Natural killer cell treated with Interleukin-12 subunit alpha and Interleukin-12 subunit beta and Interleukin-15 and Interleukin-18, amount 100 ng/mL, for 72 hours (primary cell): ENCODE measurements at places on chromosomes 2 and 18. TPM values are rescaled to one million over a fixed set of nuclear protein-coding genes. Genes with fewer than 3 reads are reported as not detected.

The CCDC68 gene
- total RNA-seq = 0.74 TPM

The STEAP3 gene
- total RNA-seq = 1.3 TPM

The FN1 gene
- 8.7 TPM for total RNA-seq

The NEU2 gene
- not detected for total RNA-seq

The UGT1A6 gene
- total RNA-seq = not detected

The ABCG5 gene
- total RNA-seq = not detected

The NLRC4 gene
- total RNA-seq = not detected

The CAPN13 gene
- total RNA-seq = not detected

The THSD7B gene
- total RNA-seq = not detected

The EPHA4 gene
- total RNA-seq = 20.7 TPM

DNA sequence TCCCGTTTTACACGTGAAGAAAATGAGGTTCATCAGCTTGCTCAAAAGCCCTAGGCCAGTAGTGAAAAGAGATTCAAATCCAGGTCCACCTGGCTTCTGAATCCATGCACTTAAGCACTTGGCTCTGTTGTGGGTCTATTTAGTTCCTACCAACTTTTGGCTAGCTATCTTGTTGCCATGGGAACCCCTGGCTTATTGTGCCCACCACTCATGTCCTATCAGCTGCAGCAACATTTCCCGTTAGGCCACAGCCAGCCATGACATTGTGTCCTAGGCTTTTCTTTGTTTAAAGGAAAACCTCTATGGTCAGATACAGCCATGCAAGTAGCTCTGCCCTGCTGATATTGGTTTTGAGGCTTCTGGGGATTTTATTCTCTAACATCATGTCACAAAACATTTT lies 49.8 kb downstream of the PLEK start:
- DNase-seq = no peak

GRCh38 chr2:100250645-100251044 lies 71.7 kb downstream of the LONRF2 start:
- DNase-seq = no peak

DNA sequence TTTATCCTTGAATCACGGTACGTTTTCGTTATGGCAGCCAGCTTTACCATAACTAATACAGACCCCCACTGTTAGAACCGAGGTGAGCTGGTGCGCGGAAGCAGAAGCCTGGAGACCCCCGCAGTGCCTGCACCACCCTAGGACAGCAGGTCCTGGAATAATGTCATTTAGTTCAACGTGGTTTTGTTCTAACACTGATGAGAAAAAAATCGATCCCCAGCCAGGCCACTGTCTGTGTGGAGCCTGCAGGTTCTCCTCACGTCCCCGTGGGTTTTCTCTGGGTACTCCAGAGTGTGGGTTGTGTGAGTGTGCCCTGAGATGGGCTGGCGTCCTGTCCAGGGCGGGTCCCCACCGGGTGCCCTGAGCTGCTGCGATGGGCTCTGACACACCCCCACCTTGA lies 69.9 kb upstream of the ST3GAL5 start:
- DNase-seq = no peak

DNA sequence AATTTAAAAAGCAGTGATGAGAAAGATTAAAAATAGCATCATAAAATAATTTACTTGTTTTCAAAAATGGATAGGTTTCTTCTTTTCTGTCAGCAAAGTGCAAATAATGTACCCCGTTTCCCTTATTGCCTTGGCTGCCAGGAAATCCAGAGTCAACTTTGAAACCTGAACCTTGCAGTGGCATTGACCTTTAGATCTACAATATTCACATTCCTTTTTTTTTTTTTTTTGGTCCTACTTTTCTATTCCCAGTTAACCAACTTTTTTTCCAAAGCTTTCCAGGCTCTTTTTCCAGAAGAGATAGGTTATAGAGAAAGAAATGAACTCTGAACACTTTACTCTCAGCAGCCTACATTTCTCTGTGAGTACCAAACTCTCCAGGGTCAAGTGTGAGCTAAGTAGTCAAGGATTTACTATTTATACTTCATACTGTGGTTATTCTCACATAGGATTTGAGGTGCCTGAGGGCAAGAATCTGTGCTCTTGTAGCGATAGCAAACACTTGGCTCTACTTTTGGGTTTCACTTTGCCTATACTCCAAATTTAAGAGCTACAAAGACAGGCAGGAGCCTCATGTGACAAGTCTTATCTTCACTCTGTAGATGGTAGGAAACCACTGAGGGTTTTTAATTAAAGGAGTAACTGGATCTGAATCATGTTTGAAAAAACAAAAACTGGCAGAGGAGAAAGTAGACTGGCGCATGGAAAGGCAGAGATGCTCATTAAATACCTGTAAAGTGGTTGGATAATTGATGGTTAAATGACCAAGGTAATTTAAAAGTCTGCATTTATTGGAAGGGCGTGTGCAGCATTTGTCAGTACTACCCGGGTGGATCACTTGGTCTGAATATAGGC lies 63.2 kb upstream of the TMEM17 start:
- DNase-seq = no peak

- DNase-seq = no peak
Measured at GRCh38 chr2:184799379-184799778, 201.1 kb downstream of the ZNF804A start.

- no peak for DNase-seq
Measured at GRCh38 chr2:134361648-134362047, 107.8 kb downstream of the MGAT5 start.

DNA sequence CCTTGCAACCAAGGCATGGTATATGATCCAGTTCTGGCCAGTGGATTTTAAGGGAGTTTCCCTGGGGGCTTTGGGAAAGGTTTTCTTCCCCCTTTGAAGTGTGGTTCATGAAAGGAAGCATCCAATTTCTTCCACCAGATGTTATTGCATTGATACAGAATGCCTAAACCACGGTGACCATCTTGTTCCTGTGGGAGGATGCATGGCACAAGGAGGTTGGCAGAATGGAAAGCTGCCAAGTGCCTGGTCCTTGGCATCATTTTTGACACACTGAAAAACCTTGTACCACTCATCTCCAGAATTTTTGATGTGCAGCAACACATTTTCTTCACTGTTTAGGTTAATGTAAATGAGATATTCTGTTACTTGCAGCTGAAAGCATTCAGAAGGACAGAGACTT lies 55.2 kb upstream of the CXCR4 start:
- no peak for DNase-seq

DNA sequence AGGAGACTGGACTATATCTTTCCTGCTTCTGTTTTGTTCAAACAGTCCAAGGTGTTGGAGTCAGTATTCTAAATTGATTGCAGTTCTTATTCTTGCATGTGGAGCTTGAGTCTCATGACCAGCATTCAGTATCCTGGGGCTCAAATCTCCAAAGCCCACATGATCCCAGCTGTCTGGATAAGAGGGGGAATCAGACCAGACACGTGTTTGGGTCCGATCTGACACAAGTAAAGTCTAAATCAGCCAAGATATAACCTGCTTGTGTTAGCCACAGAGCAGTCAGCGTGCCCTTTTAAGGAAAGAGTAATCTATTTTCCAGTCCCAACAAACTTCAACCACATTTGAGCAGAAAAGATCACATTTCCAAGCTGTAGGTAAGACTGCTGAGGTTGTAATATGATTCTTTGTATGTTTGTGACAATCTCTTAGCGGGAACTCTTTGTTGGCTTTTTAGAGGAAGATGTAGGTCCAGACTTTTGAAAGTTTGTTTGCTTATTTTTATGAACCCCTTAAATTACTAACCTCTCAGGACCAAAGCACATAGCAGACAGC lies 334.6 kb downstream of the SLC4A3 start:
- no peak for DNase-seq

GRCh38 chr2:227862741-227863588 lies 8.5 kb upstream of the DAW1 start:
- no peak for DNase-seq

DNA sequence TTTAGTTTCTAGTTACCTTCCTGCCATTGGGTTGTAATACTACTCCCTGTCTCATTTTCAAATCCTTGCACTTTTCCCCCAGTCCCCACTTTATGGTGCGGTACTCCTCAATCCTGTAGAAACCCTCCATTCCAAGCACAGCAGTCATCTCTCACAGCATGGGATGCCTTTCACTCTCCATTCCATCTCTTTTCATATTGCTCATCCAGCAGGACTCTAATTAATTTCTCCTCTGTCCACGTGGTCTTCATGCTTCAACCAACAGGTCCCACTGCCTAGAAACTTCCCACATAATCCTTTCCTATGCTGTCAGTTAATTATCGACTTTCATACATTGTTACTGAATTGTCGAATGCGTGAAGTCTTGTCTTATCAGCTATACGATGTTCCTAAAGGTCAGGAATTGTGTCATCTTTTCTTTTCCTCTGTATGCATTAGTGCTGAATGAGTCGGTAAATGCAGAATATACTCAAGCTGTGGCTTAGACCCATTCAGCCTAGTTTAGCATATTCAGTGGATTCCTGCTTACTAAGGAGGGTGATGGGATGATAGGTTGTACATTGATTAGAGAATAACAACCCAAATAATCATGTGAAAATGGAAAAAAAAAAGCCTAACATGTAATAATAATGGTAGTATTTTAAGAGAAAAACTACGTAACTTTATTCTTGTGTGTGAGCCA lies 89.7 kb downstream of the CRIM1 start:
- no peak for DNase-seq

GRCh38 chr18:67243799-67244587 lies 272.5 kb downstream of the DSEL start:
- no peak for DNase-seq

DNA sequence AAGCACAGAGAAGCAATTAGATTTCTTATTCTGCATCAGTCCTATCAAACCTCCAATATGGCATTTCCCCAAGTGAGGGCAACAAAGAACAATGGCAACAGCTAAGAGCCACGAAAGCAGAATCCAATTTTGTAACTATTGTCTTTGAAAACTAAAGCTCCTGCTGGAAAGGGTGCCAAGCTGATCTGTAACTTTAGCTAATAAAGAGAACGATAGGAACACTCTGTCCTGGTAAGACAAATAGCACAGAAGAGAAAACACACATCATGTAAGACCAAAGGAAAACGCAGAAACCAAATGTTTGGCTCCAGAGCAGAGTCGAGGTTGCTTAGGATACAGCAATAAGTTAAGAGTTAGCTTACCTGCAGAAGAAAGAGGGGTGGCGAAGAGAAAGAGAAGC lies 160.5 kb downstream of the STK39 start:
- no peak for DNase-seq

DNA sequence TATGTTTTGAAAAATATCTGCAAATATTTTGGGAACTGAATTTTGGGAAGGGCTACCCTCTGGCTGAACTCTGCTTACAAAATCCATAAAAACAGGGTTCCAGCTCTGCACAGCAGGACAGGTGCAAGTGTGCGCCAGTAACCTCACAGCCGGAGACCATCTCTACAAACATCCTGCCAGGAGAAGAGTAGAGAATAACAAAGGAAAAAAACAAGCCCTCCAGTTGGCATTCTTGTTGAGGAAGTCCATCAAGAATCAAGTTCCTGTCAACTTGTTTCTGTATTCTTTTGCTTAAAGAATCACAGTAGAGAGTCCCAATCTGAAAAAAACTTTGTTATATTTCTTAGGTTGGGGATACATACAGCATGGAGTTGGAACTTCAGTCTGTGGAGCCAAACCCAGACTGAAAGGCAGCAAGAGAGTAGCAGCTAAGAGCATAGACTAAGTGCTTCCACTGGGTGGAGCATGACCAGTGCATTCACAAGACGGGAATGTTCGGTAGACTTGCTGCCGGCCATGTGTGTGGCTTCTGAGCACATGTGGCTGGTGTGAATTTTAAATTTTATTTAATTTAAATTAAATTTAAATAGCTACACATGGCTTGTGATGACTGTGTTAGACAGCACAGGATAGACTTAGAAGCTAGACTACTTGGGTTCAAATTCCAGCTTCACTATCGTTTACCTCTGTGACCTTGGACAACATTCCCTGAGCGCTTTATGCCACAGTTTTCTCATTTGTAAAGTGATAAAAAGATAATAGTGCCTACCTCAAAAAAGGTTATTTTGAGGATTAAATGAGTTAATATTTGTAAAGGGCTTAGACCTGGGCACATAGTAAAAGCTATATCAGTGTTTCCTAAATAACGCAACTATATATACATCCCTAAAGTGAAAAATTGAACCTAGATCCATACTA lies 41.9 kb downstream of the SPTBN1 start:
- DNase-seq = no peak

GRCh38 chr18:32271672-32272208 lies 81.9 kb downstream of the MEP1B start:
- DNase-seq = no peak

GRCh38 chr2:58871469-58872142 lies 630.5 kb upstream of the FANCL start:
- no peak for DNase-seq

DNA sequence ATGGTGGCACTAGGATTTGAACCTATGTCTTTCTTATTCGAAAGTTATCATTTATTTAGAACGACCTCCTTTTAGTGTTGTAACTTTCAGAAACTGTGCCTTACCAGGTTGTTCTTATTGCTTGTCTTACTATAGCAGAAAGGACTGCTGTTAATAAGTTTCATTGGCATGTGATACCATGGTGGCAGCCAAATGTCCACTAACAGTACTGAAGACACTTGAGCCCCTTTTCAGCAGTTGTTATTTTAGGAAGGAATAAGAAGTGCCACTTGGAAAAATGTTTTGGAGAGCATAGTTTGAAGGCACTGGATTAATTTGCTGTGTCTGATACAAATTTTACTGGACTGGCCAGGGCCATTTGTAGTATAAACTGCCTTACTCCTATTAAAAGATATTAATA lies 37.7 kb downstream of the CEP192 start:
- no peak for DNase-seq

- DNase-seq = no peak
Measured at GRCh38 chr18:74631623-74632350, 34.1 kb downstream of the ZNF407 start.

GRCh38 chr2:197205585-197206215 lies 104.9 kb downstream of the ANKRD44 start:
- no peak for DNase-seq

DNA sequence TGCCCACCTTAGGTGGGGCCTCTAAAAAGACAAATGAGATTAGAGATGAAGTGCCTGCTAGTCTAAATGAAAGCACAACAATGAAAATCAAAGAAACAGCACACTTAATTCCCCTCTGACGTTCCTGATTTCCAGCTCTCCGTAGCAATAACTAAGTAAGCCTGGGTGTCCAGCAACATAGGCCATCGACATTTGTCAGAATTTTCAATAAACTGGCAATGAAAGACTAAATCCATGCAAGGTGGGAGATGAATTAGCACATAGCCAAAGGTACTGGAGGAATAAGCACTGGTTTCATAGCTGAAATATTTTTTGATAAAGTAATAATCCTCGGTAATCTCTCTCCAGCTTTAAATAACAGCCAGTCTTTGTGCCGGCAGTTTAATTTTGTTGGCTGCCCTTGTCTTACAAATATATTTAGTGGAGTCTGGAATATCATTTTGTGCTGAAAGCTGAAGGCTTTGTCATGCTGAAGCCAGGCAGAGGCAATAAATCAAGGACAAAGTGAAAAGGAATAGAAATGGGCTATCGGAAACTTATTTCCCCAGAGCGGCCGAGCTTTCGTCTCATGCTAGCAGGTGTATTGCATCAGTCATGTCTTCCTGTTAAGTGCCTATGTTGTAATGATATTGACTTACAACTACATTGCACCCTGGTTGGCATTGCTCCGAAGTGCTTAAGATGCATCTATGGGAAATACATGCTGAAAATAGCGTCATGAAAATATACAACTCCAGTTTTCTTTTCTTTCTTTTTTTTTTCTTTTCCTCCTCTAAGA lies 790.1 kb downstream of the CNTNAP5 start:
- DNase-seq = no peak
